ENCODE measurements at places on chromosomes 5 and 9.

GRCh38 chr5:178381206-178381605 lies 148.6 kb upstream of the PHYKPL start:
- H3K4me1 ChIP-seq, result no peaks in the 10 kb centered on the region
- no peak overlapping the region for H3K27ac ChIP-seq
- no peaks in the 10 kb centered on the region for H3K27me3 ChIP-seq
- no peaks in the 10 kb centered on the region for H3K36me3 ChIP-seq
- DNase-seq, result no peak
- no peak overlapping the region for H3K4me3 ChIP-seq

DNA sequence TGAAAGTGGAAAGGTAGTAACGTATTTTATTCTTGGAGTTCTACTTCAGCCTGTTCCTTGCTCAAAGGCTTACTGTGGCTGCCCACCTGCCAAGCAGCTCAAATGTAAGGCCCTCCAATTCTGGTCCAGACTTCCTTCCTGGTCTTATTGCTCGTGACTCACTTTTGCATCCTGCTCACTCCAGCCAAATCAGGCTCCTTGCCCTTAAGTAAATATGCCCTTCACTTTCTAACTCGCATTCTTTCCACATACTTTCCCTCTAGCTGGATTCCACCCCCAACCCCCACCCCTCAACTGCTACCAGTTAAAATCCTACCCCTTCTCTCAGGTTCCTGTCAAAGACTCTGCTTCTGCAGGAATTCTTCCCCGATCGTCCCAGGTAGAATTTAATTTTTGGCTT lies 96.6 kb downstream of the GALNT10 start:
- no peak for DNase-seq
- no peaks in the 10 kb centered on the region for H3K4me1 ChIP-seq
- H3K36me3 ChIP-seq, result no peaks in the 10 kb centered on the region
- H3K4me3 ChIP-seq, result no peak overlapping the region
- no peak overlapping the region for H3K27ac ChIP-seq

DNA sequence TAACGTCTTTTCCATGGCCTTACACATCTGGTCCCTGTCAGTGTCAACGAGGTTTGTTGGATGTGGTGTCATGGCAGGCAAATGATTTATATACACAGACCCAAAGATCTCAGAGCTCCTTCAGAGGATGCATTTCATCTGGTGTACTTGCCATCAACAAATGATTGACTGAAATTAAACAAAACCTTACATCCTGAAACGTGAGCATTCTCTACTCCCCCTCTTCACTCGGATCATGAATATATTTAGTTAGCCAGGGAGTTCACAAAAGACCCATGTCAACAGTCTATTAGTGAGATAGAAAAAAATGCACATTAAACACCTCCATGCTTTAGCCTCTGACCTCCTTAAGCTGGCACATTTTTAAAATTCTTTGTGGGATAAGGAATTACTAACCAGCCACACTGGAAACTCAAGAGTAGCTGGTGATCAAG lies 215.6 kb downstream of the EFNA5 start:
- no peak overlapping the region for H3K27ac ChIP-seq
- H3K36me3 ChIP-seq, result no peaks in the 10 kb centered on the region
- DNase-seq, result no peak
- H3K4me1 ChIP-seq, result no peaks in the 10 kb centered on the region

DNA sequence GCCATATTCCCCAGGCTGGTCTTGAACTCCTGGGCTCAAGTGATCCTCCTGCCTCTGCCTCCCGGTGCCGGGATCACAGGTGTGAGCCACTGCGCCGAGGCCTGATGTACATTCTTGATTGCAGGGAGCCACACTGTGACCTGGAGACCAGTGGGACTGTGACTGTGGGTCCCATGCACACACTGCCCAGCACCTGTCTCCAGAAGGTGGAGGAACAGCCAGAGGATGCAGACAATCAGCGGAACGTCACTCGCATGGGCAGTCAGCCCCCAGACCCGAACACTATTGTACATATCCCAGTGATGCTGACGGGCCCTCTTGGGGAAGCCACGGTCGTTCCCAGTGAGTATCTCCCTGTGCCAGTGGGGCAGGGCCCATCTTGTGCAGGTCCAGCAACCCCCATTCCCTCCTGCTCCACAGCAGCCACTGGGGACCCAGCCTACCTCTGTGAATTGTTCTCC lies 147.3 kb downstream of the CACNA1B start:
- H3K36me3 ChIP-seq, result no peaks in the 10 kb centered on the region
- no peaks in the 10 kb centered on the region for H3K27me3 ChIP-seq
- no peak overlapping the region for H3K4me3 ChIP-seq
- H3K27ac ChIP-seq, result no peak overlapping the region
- no peak for DNase-seq
- no peaks in the 10 kb centered on the region for H3K4me1 ChIP-seq

DNA sequence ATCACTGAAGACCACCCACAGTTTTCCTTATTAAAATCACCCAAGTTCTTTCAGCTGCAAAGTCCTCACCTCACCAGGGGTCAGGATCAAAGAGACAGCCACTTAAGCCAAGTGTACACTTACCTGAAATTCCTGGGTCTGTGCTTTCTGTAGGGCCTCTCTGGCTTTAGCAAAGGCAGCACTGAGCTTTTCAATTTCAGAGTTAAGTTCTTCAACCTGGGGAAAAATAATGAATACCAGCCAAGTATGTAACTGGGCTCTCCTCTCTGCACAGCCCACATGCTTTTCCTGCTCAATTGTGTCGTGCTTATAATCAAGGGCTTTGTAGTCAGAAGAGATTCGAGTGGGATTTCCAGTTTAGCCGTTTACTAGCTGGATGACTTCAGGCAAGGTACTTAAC lies 55.1 kb downstream of the CDK5RAP2 start:
- peaks cover 48% of the 10 kb centered on the region for H3K36me3 ChIP-seq
- DNase-seq, result no peak
- H3K27ac ChIP-seq, result no peak overlapping the region
- H3K4me3 ChIP-seq, result no peak overlapping the region
- H3K27me3 ChIP-seq, result no peaks in the 10 kb centered on the region
- H3K4me1 ChIP-seq, result no peaks in the 10 kb centered on the region

- H3K27me3 ChIP-seq, result no peaks in the 10 kb centered on the region
- H3K36me3 ChIP-seq, result peaks cover 90% of the 10 kb centered on the region
- H3K4me3 ChIP-seq, result no peak overlapping the region
- no peaks in the 10 kb centered on the region for H3K4me1 ChIP-seq
Measured at GRCh38 chr9:128610897-128611296, 45.8 kb downstream of the DYNC2I2 start.

All from CD8-positive, alpha-beta memory T cell (primary cell).